T-helper 9 cell (primary cell): ENCODE measurements at places on chromosomes 6 and 20.

DNA sequence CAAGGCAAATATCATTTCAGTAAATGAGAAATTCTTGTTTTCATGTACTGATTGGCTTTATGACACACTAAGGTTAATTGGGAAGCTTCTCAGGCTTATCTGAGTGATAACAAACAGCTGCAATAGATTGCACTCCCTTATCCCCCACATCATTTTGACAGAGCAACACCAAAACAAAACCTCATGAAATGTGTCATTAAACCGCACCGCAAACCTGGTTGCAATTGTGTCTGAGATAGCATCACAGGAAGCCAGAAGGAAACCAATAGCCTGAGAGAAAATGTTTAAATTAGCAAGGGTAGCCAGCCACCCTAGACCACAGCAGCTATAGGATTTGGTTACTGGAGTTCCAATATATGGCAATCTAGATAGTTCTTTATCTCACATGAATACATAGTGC is 31.6 kb upstream of the LAMA4 start:
- peak; percentile 10 for DNase-seq

DNA sequence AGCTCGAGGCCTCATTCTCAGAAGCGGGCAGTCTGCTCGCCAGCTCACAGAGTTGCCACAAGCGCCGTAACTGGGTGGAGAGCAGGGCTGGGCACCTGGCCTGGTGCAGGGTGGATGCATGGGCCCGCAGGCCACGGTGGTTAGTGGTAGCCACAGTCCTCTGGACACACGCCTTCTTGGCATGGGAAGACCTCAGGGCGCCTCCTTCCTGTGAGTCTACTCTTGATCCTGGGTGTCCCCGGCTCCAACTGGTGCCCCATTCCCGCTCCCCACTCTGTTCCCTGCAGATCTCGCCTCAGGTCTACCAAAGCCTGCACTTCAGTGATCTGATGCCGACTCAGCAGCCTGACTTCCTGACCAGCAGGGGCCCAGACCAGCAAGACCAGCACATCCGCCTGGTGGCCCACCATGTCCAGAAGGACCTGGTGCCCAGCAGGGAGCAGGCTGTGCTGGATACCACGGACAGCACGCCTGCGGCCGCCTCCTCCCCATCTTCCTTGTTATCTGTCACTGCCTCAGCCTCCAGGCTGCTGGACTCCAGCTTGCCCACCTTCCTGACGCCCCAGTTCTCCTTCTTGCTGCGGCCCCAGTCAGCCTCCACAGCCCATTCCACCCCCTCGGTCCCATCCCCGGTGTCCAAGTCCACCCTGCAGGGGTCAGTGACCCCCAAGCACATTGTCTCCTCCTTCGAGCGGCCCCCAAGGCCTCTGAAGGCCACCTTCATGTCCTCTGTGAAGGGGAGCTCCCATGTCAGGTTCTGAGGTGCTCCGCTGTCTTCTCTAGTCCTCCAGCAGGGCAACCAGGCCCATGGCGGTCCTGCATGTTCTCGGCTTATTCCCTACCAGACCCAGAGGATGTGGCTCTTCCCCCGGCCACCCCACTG is 43.1 kb downstream of the SUN5 start:
- no peak for DNase-seq

- no peak for DNase-seq
Measured at GRCh38 chr20:8858181-8858787, 210.6 kb upstream of the PLCB4 start.

DNA sequence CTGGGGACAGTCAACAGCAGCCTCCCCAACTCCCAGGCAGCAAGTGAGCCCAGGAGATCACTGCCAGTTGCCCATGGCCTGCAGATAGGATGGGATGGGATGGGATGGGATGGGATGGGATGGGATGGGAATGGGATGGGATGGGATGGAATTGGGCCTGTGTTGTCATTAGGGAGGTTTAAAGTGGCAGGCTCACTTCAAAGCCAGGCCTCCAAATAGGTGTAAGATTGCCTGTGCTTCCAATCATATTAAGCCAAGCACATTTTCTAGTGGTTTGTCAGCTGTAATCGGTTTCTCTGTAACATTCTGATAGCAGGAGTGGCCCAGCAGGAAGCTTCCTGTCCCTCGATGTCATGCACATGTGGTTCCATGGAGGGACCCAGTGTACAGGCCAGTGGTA is 82.7 kb upstream of the NXT1 start:
- no peak for DNase-seq

DNA sequence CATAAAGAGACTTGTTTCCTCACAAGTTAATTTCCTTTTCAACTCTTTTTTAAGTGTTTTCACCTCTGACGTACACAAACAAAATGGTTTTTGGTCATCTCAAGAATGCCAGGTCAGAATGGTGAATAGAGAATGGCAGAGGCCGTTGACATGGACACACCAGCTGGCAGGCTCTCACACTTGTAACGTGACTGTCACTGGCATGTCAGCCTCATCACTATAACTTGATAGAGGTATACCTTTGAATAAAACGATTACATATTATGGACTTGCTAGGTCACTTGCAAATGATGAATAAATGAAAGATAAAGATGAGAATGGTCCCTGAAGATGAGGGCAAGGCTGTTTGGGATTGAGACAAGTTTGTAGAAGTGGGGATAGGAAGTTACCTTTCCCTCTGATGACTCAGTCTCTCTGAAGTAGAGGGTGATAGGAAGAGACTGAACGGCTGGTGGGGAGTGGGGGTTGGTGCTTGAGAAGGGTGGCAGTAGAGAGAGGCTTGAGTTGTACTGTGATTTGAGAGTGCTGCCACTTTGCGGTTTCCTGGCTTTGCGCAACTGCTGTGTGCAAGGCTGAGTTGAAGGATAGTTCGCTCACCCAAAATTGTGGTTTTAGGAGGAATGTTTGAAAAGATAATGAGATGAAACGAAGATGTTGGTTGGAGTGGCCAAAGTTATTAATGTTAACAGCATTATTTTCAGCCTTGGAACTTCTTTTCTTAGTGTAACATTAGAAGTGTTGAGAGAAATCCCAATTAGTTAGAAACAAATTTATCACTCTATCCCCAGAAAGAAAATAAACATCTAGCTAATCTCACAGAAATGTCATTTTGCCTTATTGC is 30.3 kb downstream of the TBPL1 start:
- peak; percentile 26 for DNase-seq

- no peak for DNase-seq
Measured at GRCh38 chr6:37202788-37203491, 33.0 kb downstream of the PIM1 start.

DNA sequence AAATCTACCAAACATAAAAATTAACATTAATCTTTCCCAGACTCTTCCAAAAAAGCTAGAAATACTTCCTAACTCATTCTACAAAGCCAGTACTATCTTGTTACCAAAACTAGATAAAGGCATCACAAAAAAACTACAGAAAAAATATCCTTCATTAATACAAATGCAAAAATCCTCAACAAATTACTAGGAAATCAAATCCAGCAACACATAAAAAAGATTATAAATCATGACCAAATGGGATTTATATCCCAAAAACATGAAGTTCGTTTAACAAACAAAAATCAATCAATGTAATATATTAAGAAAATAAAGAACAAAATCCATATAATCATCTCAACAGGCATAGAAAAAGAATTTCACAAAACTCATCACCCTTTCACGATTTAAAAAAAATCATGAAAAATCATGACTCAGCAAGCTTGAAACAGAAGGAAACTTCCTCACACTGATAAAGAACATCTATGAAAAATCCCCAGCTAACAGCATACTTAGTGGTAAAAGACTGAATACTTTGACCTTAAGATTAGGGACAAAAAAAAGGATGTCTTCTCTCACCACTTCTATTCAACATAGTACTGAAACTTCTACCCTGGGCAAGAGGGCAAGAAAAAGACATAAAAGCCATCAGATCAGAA is 43.2 kb downstream of the RANBP9 start:
- no peak for DNase-seq

DNA sequence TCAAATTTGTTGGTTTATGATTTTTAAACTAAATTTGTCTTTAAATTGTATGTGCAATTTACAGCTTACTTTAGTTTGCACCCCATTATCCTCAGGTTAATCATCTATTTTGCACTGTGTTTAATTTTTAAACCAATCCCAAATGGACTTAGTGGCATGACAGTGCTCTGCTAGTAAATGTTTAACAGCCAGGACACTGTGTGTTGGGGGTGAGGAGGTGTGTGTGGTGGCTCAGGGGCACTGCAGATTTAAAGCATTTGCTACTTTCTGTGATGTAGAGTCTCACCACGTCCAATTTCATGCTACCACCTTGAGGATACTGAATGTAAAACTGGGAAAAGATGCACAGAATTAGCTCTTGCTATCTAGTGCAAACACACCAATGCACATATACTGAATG is 225.7 kb downstream of the HAO1 start:
- DNase-seq, result no peak

- DNase-seq, result peak; percentile 44
Measured at GRCh38 chr6:109441069-109441816, 719 bp downstream of the SMPD2 start.

DNA sequence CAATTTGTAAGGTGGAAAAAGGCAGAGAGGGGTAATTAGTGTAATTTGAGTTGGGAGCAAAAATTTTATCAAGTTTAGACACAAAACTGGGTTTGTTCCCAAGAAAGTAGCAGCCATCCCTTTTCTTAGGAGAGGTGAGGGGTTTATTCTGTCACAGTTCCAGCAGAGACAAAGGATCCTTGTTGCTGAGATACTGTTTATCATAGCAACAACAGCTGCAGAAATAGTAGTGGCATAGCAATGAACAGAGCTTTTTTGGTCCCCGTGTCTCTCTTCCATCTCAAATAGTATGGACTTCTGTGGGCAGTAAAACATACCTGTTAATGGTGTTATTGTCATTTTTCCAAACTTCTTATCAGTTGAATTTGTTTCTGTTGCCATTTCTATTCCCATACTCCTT is 23.9 kb downstream of the ZKSCAN8 start:
- DNase-seq, result no peak

GRCh38 chr6:139778106-139778505 is 403.7 kb upstream of the CITED2 start:
- DNase-seq, result no peak

DNA sequence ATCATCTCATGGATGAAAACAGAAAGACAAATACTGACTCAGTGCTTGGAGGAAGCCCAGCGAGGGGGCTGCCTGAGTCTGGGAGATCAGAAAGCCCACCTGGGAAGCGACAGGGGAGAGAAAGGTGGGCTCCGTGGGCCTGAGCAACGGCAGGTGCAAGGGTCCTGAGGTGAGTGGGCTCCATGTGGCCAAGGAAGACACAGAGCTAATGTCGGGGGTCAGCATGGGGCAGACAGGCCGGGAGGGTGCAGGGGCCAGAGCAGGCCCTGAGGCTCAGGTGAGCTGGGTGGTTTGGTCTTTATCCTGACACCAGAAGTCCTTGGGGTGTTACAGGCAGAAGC is 18.8 kb downstream of the APCDD1L start:
- no peak for DNase-seq

DNA sequence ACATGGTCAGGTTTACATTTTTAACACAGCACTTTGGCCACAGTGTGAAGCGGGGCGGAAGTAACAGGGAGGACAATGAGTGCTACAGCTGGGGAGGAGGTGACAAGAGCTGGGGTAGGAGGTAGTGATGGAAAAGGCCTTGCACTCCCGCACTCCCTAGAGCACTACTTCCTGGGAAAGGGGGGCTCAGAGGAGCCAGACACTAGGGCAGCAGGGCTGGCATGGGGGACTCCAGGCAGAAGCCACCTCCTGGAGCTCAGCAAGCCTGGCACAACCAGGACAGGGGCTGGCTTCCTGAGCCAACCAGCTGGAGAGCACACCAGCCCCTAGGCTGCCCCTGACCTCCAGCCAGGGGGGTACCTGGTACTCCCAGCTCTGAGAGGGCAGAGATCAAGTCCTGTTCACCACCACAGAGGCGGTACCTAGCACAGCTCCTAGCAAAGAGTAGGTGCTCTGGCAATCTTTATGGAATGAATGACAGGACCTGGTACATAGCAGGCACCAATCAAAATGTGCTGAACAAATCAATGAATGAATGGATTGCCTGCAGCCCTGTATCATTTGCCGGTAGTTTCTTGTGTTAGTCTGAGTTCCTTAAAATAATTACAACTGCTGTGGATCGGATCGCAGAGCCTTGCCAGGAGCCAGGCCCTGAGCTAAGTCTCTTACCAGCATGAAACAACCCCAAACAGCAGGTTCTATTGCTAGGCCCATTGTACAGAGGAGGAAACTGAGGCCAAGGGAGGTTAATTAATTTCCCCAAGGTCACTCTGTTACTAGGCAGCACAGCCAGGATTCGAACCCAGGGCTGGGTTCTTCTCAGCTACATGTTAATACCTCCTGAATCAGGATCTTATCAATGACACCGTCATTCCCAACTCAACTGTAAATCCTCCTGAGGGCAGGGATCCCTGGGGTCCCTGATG is 15.5 kb downstream of the NOL4L start:
- no peak for DNase-seq

DNA sequence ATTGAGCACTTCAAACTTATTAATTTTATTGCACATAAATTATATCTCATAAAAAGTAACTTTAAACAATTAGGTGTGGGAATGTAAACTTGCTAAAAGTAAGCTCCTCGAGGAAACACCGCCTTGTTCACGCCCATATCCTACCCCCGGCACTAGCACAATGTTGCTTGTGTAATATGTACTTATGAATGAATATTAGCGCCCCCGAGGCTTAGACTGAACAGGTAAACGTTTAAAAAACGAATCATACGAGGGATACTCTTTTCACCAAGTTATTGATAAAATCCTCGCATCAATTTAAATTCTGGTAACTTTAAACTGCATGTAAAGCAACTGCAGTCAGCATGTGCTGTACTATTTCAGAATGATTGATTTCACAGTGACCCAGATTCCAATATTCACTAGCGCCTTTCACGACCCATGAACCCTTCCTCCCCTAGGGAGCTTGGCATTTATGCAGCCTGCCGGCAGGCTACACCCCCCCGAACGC is 637 bp downstream of the TFB1M start:
- no peak for DNase-seq

DNA sequence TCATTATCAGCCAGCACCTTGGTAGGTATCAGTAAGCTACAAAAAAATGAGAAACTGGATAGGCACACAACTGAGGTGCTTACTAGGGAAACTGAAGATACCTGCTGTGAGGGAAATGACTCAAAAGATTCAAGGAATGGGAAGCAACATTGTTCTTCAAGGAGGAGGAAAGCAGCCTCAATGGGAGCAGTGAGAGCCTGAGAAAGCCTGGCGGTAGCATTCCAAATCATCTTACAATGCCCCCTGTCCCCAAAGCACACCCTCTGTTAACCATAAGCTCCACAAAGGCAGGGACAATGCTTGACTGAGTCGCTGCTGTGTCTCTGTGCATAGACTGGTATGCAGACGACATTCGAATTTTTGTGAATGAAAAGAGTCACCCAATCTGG is 10.6 kb downstream of the PKHD1 start:
- DNase-seq, result no peak

DNA sequence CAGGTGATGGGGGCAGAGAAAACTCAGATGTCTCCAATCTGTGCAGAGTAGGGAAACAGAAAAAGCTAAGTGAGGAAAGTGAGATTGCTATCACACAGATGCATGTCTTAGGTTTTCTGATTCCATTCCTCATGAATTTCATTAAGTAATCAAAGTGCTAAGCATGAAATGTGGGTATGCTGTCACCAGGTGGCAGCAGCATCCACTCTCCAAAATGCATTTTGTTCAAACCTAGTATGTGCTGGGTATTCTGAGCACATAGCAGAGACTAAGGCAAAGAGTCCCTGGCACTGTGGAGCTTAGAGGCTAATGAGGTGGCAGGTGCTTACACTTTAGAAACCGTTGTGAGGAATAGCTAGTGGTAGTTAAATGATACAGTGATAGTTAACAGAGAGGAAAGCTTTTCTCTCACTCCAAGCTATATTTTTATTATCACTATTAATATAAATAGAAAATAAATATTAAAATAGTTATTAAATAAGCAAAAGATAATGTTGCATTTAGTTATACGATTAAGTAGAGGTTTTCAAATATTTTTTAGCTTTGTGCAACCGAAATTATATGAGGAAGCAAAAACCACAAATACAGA is 179.5 kb downstream of the CDH26 start:
- no peak for DNase-seq
